Prostate gland (tissue), 2 donors: ENCODE measurements at places on chromosomes 1 and 21. TPM values are rescaled to one million over a fixed set of nuclear protein-coding genes. Genes with fewer than 3 reads are reported as not detected.

CYP4A22 gene
- not detected for total RNA-seq

DMRTA2 gene
- not detected for total RNA-seq

FAM229A gene
- 8.5 TPM for total RNA-seq

LDLRAD2 gene
- 0.32 TPM for total RNA-seq

GRCh38 chr1:16984717-16985116 lies 4.3 kb upstream of the MFAP2 start:
- no peak overlapping the region for H3K27ac ChIP-seq
- H3K4me3 ChIP-seq, result no peak overlapping the region
- H3K27me3 ChIP-seq, result no peaks in the 10 kb centered on the region
- no peaks in the 10 kb centered on the region for H3K36me3 ChIP-seq
- no peaks in the 10 kb centered on the region for H3K4me1 ChIP-seq
- peak; percentile 47 for DNase-seq

DNA sequence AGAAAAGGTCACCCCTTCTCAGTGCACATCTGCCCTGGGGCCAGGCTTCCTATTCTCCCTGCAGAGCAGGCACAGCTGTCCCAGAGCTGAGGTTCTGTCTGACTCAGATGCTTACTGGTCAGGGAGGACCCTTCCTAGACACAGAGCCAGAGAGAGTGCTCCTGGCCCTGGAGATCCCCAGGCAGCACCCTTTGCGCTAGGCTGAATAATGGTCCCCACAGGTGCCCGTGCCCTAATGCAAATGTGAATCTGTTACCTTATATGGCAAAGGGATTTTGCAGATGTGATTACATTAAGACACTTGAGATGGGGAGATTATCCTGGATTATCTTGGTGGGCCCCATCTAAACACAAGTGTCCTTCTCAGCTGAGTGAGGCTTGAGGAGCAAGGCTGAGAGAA lies 2.6 kb upstream of the TNNI1 start:
- DNase-seq, result no peak
- no peaks in the 10 kb centered on the region for H3K36me3 ChIP-seq
- H3K27me3 ChIP-seq, result no peaks in the 10 kb centered on the region

DNA sequence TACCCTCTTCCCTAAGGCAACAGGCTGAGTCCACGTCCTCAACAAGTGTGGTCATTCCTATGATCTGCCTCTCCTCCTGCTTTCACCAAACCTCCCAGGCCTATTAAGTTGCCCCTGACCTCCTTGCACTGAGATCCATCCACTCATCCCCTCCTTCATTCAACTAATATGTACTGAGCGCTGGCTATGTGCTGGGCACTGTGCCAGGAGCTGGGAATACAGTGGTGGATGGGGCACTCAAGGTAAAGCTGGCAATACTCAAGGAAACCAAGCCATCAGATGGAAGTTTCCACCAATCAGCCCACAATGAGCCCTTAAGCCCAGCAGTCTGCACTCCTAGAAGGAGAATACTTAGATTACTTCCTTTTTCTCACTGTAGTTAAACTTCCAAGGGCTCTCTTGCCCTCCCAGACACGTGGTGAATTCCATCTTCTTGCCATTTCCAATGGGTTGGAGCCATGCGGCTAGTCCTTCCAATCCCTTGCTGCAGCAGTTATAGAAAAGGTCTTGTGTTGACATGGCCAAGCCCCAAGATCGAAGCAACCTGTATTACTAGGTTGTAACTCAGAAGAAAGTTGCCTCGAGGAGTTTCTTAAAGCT lies 279.9 kb upstream of the RUNX1 start:
- H3K27ac ChIP-seq, result peak overlapping the region; percentile 2
- H3K36me3 ChIP-seq, result no peaks in the 10 kb centered on the region
- DNase-seq, result no peak
- peaks cover 14% of the 10 kb centered on the region for H3K4me1 ChIP-seq
- no peaks in the 10 kb centered on the region for H3K27me3 ChIP-seq

- no peaks in the 10 kb centered on the region for H3K36me3 ChIP-seq
- no peaks in the 10 kb centered on the region for H3K4me1 ChIP-seq
- H3K27me3 ChIP-seq, result no peaks in the 10 kb centered on the region
- H3K4me3 ChIP-seq, result no peak overlapping the region
- H3K27ac ChIP-seq, result no peak overlapping the region
- no peak for DNase-seq
These were observed 40.5 kb downstream of the PATJ start for GRCh38 chr1:61782771-61783170.

DNA sequence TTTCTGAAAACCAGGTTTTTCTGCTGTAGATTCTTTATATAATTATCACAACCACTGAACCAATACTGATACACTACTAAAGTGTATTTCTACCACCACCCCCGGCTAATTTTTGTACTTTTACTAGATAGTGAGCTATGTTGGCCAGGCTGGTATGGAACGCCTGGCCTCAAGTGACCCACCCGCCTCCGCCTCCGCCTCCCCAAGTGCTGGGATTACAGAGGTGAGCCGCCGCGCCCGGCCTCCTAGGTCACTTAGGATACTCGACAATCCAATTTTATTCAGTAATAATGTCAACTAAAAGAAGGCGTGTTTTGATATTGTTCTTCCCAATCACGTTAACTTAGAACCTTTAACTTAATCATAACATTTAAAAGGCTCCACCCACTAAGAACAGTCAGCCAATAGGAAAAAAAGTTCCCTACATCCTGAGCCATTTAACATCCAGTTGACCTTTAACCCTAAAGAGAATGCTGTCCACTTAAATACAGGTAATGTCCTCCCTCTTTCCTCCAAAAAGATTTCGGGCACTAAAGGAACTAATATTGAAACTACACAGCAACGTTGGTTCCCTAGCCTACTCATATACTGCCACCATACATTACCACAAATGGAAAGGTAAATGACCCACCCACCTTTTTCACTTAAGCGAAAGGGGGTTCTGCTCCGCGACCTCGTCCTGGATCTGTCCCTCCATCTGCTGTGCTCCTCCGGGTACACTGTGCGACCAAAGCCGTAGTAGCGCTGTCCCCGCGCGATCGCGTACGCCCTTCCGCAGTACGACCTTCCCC lies 1.2 kb downstream of the RSRP1 start:
- H3K4me1 ChIP-seq, result peaks cover 3% of the 10 kb centered on the region
- H3K27me3 ChIP-seq, result no peaks in the 10 kb centered on the region
- no peak for DNase-seq
- H3K4me3 ChIP-seq, result peak overlapping the region; percentile 92

DNA sequence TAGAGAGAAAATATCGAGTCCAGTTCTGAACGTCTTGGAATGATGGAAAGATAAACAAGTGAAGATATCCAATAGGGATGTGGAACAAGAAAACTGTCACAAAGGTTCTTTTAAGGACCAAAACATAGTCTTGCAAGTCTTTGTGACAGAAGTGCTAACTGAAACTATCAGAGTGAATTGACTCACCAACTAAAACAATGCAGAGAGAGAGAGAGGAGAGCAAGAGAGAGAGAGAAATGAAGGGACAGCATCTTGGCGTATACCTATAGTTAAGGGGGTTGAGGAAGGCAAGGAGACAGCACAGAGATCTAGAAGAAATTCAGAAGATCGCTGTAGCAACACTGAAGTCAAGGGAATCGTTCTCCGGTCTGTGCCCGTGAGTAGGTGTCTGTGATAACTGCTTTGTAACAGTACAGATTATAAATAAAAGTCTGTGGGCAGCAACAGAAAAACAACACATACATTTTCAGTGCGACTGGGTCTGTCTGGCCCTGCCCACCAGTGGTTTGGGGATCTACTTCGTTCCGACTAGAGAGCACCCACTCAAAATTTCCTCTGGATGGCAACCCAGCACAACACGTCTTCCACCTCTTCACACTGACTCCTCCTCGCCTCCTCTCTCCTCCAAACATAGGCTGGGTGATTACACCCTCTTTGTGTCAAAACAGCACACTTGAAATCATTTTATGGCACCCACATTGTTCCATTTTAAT lies 4.8 kb upstream of the COA6 start:
- no peak overlapping the region for H3K27ac ChIP-seq
- H3K27me3 ChIP-seq, result no peaks in the 10 kb centered on the region
- DNase-seq, result no peak
- peaks cover 6% of the 10 kb centered on the region for H3K4me1 ChIP-seq

DNA sequence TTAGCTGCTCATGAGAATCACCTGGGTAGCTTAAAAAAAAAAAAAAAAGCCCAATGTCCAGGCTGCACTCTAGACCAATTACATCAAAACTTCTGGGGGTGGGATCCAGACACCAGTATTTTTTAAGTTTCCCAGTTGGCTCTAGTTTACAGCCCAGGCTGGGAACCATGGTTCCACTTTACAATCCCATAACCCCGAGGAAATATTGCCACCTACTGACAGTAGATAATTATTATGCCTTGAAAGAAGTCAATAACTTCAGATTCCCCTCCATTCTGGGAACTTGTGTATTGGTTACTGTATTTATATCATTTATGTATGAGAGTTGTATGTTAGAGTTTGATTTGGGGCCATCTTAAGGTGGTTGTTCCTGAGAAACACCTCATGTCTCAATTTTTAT lies 100.2 kb downstream of the SPATA46 start:
- H3K27me3 ChIP-seq, result no peaks in the 10 kb centered on the region
- no peak overlapping the region for H3K4me3 ChIP-seq
- DNase-seq, result peak; percentile 15
- H3K36me3 ChIP-seq, result no peaks in the 10 kb centered on the region
- H3K4me1 ChIP-seq, result no peaks in the 10 kb centered on the region

GRCh38 chr21:37087188-37087587 lies 14.1 kb downstream of the TTC3 start:
- no peaks in the 10 kb centered on the region for H3K36me3 ChIP-seq
- H3K4me3 ChIP-seq, result no peak overlapping the region
- H3K27ac ChIP-seq, result no peak overlapping the region
- DNase-seq, result no peak
- H3K4me1 ChIP-seq, result peaks cover 7% of the 10 kb centered on the region
- H3K27me3 ChIP-seq, result no peaks in the 10 kb centered on the region

- DNase-seq, result no peak
- no peaks in the 10 kb centered on the region for H3K4me1 ChIP-seq
- H3K4me3 ChIP-seq, result no peak overlapping the region
- H3K36me3 ChIP-seq, result no peaks in the 10 kb centered on the region
These were observed 225.8 kb downstream of the PTPRU start for GRCh38 chr1:29462096-29462495.

DNA sequence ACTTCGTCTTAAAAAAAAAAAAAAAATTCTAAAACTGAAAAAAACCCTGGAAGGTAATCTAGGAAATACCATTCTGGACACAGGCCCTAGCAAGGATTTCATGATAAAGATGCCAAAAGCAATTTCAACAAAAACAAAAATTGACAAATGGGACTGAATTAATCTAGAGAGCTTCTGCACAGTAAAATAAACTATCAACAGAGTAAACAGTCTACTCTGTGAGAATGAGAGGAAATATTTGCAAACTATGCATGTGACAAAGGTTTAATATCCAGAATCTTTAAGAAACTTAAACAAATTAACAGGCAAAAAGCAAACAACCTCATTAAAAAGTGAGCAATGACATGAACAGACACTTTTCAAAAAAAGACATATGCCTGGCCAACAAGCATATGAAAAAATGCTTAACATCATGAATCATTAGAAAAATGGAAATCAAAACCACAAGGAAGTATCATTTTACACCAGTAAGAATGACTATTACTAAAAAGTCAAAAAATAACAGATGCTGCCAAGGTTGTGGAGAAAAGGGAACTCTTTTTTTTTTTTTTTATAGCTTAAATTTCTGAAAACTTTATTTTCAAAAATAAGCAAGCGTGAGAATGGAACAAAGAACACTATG lies 29.4 kb upstream of the RNPC3 start:
- no peak overlapping the region for H3K4me3 ChIP-seq
- H3K27me3 ChIP-seq, result no peaks in the 10 kb centered on the region
- H3K27ac ChIP-seq, result no peak overlapping the region
- DNase-seq, result no peak

DNA sequence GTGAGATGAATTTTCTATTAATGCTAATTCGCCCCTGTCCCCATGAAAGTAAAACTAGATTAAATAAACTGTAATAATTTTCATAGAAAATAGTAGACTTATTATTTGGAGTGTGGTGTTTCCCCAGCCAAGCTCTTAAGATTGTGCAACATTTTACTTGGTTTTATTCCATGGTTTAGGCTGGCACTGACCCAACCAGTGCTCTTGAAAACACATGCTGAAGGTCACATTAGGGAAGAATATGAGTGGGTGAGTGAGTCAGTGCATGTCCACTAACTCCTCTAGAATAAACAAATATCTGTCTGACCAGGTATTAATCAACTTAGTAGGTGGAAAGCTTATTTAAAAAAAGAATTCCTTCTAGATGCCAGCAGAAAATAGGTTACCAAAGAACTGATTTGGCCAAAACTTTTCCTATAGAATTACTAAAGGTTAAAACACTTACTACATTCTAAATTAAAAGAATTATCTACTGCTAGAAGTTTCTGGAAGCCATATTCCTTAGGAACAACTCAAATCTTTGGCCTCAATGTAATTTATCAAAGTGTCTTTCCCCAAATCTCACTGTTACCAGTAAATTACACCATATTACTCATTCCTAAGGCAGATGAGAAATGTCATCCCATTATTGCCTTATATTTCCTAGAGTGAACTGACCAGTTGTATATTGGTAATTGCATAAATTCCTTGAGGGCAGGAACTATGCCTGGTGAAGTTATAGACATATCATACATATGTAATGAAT lies 89.7 kb upstream of the RGS1 start:
- no peaks in the 10 kb centered on the region for H3K27me3 ChIP-seq
- no peak overlapping the region for H3K4me3 ChIP-seq
- peak overlapping the region; percentile 61 for H3K27ac ChIP-seq
- DNase-seq, result peak; percentile 84
